ENCODE measurements at places on chromosomes 1 and 21.
A peak's percentile ranks its signal among the peaks of the same experiment; 100 is the strongest.

DNA sequence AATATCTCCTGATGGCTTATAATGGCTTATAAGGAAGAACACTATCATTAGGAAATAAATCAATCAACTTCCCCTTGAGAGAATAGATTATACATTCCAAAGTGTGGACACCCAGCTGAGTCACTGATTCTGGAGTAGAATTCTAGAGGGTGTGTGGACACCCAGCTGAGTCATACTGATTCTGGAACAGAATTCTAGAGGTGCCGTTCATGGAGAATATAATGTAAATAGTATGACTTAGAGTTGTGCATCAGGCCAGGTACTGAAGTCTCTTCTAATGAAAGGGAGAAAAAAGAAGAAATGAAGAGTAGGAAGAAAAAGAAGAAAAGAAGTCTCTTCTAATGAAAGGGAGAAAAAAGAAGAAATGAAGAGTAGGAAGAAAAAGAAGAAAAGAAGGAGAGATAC is 2.4 kb upstream of the USP33 start:
- no peak for DNase-seq

GRCh38 chr1:243354511-243355153 is 98.8 kb downstream of the SDCCAG8 start:
- no peak for DNase-seq

DNA sequence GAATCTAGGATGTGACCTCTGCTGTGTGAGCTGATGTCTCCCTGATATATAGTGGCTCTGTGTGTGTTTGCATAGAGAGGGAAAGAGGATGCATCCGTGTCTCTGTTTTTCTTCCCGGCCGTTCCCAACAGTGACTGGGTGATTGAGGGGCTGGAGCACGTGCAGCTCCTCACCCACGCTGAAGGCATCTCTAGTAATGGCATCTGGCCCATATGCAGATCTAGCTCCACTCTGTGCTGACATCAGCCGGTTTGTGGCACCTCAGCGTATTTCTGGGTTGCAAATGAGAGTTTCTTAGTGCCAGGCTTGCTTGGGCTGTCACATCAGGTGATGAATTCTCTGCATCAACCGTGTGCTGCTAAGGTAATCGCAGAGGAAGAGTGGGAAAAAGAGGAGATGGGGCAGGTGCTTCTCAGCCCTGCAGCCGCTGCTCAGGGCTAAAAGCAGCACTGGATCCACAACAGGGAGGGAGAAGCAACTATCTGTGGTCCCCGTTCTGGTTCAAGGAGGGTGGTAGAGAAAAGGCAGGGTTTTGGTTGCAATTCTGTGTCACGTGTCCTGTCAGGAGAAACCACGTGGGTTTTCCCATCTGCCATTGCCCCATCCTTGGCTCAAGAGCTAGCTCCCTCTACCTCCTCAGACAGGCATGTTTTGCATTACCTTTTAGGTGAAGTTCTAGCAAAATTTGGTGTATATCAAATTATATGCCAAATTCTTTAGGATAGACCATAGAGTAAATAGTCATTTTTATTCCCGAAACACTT is 282.9 kb downstream of the PBX1 start:
- no peak for DNase-seq

DNA sequence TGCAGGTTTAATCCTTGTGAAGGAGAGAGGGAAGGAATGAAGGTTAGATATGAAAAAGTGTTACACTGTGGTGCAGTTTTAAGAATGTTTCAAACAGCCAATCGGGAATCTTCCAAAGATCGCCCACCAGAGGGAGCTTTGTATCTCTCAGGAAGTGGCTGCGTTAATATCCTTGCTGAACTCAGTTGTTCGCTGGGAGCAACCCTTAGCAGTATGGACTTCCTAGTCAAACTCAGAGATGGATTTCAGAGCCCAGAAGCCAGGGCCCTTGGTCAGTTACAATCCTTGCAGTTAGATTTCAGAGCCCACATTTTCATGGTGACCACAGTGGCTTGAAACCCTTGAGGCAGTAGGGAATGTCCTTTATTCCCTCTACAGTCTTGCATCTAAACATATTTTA is 136.2 kb downstream of the NTNG1 start:
- DNase-seq, result no peak

GRCh38 chr1:88191917-88192316 is 492.2 kb upstream of the PKN2 start:
- DNase-seq, result no peak

DNA sequence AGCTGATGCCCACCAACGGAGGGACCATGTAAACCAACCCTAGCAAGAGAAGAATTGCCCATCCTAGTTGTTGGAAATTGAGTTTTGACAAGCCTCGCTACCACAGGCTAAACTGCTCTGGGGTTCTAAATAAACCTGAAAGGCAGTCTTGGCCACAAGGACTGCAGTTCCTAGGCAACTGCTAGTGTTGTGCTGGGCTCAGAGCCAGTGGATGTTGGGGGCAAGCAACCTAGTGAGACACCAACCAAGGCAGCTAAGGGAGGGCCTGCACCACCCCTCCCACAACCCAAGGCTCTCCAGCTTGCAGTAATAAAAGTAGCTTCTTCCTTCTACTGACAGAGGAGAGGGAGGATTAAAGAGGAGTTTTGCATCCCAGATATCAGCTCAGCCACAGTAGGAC is 102.4 kb upstream of the PKN2 start:
- no peak for DNase-seq

GRCh38 chr1:169588785-169589485 is 2.7 kb upstream of the F5 start:
- no peak for DNase-seq

DNA sequence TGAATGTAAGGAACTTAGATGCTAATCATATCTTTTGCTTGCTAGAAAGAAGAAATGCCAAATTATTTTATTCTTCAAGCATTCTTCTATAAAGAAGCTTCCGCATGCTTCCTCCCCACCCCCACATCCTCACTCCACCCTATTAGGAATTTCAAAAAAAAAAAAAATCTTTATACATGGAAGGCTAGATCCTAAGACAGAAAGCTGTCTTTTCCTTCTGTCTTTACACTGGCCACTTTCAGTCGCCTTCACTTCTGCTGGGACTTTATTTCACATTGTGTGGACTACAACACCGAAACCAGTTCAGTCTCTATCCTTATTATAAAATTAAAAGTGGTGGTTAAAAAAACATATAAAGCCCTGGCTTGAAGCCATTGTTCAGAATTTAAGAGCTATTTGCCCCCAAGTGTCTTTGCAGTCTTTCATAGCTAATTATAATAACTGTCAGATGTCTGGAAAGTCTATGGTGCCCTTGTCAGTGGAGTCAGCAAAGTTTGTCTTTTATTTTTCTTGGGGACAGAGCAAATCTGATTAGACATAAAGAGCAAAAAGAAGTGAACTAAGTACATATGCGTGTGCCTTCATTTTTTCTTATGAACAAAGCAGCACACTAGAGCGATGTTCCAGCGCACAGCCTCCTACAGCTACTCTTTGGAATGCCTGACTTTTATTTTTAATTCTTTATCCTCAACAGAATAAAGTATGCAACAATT is 297.7 kb downstream of the PTPRC start:
- DNase-seq, result no peak

- DNase-seq, result no peak
Observed at GRCh38 chr1:235329139-235329902, 951 bp downstream of the GGPS1 start.

- no peak for DNase-seq
Observed at GRCh38 chr1:228276901-228277490, 69.2 kb downstream of the OBSCN start.

DNA sequence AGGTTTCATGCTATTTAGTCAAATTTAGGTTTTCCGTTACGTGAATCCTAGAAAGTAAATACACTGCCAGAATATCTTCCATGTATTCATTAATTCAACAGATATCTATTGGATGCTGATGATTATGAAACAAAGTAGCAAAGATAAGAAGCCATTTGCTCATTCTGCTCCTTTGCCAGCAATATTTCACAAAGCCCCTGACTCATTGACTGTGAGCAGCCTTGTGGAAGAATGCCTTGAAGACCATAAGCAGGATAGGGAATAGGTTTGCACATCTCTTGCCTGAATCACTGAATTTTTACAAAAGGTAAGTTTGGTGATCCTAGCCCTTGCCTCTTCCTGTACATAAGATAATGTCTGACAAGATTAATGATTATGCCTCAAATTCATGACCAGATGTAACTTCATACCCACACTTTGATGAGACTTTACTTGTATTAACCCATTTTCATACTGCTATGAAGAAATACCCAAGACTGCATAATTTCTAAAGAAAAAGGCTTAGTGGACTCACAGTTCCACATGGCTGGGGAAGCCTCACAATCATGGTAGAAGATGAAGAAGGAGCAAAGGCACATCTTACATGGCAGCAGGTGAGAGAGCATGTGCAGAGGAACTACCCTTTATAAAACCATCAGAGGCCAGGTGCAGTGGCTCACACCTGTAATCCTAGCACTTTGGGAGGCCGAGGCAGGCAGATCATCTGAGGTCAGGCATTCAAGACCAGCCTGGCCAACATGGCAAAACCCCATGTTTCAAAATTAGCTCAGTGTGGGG is 1.6 kb upstream of the PIGK start:
- no peak for DNase-seq

- DNase-seq, result no peak
Observed at GRCh38 chr1:23759277-23759676, 16.0 kb downstream of the ELOA start.

DNA sequence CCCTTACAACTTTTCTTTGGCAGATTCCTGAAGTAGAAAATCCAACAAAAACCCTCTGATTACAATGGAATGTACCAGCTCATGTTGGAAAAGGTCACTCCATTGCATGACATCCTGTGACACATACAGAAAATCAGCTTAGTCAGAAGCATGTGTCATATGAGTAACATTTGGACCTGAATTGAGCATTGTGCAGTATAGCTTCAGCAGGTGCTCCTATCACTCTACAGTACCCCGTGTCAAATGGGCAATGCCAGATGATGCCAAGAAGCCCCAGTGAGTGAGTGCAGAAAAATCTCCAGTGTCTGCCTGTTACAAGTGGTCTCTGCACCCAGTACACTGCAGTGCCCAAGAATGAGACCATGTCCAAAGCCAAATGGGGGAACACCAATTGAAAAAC is 129.7 kb upstream of the RUNX1 start:
- no peak for DNase-seq

DNA sequence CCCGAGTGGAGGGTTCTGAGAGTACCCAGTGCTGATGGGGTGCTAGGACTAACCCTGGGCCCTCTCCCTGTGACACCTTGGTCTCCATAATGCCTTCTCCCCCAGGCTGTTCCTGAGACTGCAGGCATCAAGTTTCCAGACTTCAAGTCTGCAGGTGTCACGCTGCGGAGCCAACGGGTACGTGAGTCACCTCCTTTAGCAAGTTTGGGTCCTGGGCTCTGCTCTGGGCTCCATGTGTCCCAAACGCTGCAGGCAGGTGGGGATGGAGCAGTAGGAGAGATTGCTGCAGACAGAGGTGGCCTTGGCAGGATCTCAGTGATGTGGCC is 6.0 kb downstream of the DMAP1 start:
- no peak for DNase-seq

DNA sequence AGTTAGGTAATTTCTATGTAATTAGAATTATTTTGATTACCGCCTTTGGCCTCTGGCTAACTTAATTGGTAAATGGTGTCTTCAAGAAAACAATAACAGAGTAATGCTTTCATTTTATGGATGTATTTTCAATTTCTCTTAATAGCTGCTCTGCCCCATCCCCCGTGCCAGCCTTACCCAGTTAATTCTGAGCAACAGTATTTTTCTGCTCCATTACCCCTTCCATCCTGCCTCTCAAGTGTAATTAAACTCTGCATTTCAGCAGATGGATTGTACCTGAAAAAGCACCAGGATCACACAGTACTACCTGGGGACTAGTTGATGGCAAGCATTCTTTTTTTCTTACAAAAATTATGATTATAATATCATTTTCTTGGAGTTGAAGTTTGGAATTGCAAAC is 104.2 kb downstream of the KIAA0319L start:
- no peak for DNase-seq

GRCh38 chr1:236140705-236141446 is 1.5 kb upstream of the GPR137B start:
- no peak for DNase-seq

GRCh38 chr1:24125456-24125855 is 13.5 kb upstream of the MYOM3 start:
- no peak for DNase-seq

DNA sequence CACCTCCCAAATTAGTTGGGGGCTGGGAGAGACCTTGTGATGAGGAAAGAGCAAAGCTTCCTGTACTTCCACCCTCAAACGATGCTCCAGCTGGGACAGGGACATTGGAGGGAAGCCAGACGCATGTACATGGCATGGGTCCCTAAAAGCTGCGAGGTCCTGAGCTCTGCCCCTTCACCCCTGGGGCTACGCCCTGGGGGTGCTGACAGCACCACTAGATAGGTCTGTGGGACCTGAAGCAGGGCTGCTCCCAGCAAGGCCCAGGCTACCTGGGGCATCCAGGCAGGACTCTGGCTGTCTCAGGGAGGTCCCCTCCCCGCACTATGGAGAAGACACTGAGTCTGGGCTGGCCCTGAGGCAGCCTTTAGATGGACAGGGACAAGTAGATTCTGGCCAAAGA is 83.4 kb downstream of the DMRTB1 start:
- DNase-seq, result no peak

GRCh38 chr21:33025489-33026442 is at the start of gene OLIG2:
OLIG2 (plus strand) TSS chr21:33025935; CDS start chr21:33026863, 928 bp downstream.
- no peak for DNase-seq

GRCh38 chr1:45011837-45012638 is at the start of gene UROD:
UROD (plus strand) TSS chr1:45012254; CDS start chr1:45012266, 12 bp downstream.
- DNase-seq, result peak; percentile 79

DNA sequence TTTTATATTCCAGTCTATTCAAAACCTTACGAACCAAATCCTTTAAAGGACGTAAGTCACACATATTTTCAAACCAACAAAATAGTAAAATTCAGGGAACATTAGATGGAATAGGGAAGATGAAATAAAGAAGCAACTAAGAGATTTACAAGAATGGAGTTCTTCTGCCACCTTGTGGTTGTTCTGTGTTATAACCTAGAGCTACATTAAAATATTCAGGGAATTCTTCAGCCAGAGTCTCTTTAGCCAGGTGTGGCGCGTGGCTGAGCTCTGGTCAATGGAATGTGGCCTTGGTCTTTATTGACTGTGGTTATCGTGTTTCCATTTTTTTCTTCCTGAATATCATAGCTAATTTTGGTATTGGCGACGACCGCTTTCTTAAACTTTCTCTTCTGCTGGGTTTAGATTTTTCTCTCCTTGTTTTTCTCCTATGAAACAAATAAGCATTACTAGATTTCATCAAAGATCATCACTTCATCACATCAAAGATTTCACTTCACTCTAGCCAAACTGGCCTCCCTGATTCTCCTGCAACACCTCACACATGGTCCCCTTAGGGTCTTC is 221.3 kb downstream of the MRPL39 start:
- peak; percentile 9 for DNase-seq

- no peak for DNase-seq
Observed at GRCh38 chr1:96361271-96361856, 360.2 kb upstream of the PTBP2 start.

GRCh38 chr21:16633831-16634459 is 878.9 kb upstream of the CXADR start:
- DNase-seq, result no peak

All from CD8-positive, alpha-beta memory T cell (primary cell).